Foreskin fibroblast (primary cell): ENCODE measurements at places on chromosomes 1 and 21.

- peak; percentile 68 for DNase-seq
Measured at GRCh38 chr1:43671626-43672330, 21.8 kb downstream of the KDM4A start.

DNA sequence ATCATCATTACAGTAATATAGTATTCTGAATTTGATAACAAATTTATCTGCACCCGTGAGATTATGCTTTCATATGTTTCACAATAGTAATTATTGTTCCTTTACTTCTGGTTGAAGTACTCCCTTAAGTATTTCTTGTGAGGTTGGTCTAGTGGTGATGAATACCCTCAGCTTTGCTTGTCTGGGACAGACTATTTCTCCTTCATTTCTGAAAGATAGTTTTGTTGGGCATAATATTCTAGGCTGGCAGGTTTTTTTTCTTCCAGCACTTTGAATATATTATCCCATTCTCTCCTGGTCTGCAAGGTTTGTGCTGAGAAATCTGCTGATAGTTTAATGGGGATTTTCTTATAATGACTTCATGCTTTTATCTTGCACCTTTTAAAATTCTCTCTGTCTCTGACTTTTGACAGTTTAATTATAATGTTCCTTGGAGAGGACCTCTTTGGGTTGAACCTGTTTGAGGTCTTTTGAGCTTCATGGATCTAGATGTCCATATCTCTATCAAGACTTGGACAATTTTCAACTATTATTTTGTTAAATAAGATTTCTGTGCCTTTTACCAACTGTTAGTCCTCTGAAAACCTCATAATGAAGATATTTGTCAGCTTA, 371.5 kb upstream of the VAMP3 start:
- DNase-seq: no peak

GRCh38 chr1:160863774-160864131, 1.1 kb upstream of the CD244 start:
- DNase-seq: no peak

GRCh38 chr1:237416924-237417655, 375.1 kb downstream of the RYR2 start:
- DNase-seq: no peak

DNA sequence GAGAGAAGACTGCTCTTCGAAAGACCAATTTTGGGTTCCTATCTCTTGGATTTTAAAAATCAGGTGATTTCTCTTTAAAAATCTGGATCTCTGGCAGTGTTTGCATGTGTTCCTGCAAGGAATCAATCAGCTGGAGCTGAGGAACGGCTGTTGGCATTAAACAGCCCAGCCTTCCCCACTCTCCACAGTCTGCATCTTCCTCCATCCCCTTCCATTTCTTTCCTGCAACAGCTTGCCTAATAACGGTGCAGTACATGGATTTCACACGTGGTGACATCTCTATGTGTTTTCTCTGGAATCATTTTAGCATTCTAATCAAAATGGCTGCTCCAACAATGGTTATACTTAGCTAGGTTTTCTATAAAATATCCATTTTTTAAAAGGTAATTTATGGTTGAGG, 20.0 kb downstream of the RIPPLY3 start:
- DNase-seq: no peak

DNA sequence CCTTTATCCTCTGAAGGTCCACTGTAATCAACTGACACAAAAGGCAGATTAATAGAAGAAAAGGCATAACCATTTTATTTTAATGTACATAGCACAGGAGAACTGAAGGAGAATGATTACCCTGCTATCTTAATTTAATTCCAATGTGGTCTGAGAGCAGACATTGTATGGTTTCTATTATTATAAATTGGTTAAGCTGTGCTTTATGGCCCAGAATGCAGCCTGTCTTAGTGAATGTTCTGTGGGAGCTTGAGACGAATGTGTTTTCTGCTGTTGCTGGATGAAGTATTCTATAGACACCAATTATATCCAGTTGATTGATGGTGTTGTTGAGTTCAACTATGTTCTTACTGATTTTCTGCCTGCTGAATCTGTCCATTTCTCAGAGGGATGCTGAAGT, 25.0 kb upstream of the SLC2A1 start:
- no peak for DNase-seq

DNA sequence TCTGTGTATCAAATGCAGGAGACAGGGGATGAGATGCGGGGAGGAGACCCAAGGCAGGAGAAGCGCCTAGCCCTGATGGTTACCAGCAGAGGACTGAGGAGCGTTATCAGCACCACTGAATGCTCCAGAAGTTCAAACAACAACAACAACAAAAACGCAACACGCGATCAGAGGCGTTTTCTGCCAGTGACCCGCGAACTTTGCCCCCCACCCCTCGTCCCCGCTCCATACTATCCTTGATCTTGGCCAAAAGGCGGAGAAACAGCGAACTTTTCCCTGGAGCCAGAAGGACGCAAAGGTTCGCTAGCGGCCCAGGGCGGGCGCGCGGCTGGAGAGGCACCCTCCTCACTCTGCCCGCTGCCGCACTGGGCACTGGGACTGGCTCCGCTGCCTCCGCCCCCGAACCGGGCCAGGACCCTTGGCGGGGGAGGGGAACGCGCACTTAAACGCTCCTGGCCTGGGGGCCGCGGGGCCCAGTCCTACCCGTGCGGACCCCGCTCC, 699 bp downstream of the ECHDC2 start:
- no peak for DNase-seq
